Cerebellar cortex (tissue), 1 donor: ENCODE measurements at places on chromosomes 7 and 10.

DNA sequence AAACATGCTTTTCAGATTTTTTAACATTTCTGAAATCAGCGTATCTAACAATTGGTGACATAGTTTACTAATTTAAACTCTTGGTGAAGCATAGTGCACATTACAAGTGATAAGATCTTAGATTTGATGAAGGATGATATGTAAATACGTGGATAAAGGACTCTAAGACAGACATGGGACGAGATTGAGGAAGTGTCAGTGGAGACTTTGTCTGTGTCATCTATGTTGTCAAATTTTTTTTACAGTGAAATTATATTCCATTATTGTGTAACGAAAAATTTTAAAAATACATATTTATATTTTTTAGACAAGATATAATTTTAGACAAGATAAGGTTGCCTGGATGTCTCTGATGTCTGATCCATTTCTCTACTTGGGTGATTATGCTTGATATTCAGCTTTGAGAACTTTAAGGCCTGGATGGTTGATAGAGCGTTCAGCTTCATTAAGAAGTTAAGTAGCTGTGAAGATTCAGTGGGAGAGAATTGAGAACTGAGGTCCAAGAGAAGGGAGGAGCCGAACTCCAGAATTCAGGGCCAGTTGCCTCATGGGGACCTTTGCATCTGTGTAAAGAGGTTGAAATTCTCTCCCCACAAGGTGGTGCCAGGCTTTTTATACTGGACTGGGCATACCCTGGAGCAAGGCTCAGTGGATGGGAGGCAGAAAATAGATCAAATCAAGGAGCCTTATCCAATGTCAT, 62.7 kb downstream of the KAT6B start:
- peak; percentile 56 for DNase-seq

DNA sequence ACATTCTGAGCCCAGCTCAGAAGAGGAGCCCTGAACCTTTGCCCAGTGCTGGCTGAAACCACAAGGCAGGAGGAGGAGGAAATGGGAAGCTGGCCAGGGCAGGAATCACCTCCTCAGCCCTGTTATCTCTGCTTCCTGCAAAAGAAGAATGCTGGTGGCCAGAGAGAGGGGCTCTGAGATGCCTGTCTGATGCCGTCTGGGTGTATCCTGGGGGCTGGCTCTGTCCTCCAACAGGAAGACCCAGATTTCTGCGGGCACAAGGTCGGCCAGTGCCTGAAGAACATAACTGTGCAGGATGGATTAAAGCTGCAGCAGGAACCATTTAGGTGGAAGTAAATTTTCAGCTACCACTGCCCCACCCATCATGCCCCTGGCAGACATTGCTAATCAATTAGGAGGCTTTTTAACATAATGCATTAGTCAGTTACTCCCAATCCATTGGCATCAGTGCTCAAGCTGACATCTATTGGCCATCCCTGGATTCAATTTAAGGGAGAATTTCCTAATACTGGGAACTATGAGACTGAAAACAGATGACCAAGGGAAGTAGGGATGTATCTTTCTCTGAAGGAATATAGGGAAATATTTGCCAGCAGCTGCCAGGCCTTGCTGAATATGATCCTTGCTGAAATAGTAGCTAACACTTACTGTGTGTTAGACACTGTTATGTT, 67.7 kb downstream of the COL13A1 start:
- peak; percentile 93 for DNase-seq

DNA sequence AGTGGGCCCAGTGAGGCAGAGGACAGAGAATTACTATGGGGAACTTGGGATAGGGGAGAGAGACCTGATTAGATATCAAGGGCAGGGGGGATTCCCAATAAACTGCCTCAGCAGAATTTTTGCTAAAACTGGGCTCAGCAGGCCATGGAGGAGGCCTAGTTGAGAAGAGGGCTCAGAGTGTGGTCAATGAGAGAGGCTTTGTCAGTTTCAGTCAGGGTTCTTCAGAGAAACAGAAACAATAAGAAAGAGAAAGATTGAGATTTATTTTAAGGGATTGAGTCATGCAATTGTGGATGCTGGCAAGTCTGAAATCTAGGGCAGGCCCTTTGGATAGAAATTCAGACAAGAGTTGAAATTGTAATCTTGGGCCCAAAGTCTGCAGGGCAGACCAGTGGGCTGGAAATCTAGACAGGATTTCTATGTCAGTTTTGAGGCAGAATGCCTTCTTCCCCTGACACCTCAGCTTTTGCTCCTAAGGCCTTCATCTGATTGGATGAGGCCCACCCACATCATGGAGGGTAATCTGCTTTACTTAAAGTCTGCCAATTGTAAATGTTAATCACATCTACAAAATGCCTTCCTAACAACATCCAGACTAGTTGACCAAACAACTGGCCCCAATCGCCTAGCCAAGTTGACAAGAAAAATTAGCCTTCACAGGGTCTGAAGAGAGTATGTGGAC, 33.5 kb upstream of the CCSER2 start:
- DNase-seq: no peak

DNA sequence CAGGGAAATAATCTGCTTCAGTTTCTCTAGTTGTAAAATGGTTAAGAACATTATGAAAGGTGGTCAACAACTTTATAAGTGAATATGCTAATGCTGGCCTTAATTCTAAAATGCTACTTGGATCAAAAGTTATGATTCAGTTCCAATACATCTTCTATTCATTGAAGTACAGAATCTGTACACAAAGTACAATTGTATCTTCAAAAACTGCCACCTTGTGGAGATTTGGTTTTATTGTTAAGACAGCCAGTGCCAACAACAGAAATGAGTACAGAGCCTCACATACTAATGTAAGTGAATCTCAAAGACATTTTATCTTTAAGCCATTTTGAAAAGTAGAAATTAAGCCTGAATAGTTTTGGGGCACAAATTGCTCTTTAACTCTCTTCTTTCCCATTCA, 194.0 kb downstream of the CFTR start:
- DNase-seq: peak; percentile 20

- no peak for DNase-seq
These were observed 56.1 kb downstream of the SLIT1 start for GRCh38 chr10:97129666-97130065.

DNA sequence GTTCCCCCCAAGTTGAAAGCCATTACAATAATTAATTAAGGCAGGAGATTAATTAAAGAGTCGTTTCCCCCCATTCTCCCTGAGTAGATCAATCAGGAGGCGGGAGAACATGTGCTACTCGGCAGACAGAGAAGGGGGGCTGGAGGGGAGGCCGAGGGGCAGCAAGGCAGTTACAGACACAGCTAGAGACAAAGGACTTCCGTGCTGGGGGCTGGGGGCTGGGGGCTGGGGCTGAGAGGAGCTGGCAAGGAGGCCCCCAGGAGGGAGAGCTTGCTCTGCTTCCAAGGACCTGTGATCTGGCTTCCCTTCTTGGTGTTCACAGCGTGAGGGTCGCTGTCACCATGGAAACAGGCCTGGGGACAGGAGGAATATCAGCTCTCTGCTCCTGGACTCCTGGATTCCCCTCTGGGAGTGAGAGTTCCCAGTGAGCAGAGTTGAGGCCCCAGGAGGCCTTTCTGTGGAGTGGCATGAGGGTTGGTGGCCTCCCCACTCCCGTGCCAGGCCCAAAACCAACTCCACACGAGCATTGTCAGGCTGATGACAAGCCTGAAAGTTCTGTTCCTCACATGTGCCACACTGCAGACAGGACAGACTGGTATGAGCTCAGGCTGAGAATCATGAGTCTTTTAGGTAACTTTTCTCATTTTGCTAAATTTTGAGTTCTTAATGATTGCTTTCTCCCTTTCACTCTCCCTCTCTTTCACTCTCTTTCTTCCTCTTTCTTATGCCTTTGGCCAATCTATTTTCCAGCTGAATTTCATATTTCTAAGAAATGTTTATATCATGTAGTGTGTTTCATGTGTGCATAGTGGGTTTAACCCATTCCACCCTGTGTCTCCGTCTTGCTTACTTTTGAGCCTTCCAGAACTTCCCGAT, 16.4 kb downstream of the FAM241B start:
- DNase-seq: no peak

DNA sequence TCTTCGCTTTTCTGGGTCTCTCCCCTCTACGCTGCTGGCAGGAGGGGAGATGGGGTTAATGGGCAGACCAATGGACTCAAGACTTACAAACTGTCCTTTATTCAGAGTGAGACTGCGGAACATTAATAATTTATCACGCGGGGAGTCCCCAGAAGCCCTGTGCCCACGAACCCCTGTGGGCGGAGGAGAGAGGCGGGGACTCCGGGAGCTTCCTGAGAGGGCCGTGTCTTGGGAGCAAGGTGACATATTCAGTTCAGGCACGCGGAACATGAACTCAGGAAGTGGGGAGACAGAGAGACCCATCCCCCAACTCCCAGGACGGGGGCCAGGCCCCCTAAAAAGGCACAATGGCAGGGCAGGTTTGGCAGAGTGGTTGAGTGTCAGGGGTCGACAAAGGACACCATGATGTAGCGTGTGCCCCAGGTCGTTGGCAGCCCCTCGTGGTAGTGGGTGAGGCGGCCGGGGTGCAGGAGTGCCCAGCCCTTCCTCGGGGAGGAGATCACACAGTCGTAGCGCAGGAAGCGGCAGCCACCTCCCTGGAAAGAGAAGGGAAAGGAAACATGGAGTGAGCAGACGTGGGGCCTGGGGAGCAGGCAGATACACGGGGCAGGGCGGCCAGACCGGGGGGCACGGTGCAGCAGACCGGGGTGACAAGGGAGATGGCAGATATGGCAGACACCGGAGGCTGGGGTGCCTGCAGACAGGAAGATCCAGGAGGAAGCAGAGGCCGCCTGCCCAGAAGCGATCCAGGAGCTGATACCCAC, 5.2 kb upstream of the MOGAT3 start:
- no peak for DNase-seq

- DNase-seq: no peak
These were observed 116.2 kb upstream of the LAMB4 start for GRCh38 chr7:108246227-108246837.

GRCh38 chr7:157401567-157402387, 65.0 kb downstream of the DNAJB6 start:
- no peak for DNase-seq

DNA sequence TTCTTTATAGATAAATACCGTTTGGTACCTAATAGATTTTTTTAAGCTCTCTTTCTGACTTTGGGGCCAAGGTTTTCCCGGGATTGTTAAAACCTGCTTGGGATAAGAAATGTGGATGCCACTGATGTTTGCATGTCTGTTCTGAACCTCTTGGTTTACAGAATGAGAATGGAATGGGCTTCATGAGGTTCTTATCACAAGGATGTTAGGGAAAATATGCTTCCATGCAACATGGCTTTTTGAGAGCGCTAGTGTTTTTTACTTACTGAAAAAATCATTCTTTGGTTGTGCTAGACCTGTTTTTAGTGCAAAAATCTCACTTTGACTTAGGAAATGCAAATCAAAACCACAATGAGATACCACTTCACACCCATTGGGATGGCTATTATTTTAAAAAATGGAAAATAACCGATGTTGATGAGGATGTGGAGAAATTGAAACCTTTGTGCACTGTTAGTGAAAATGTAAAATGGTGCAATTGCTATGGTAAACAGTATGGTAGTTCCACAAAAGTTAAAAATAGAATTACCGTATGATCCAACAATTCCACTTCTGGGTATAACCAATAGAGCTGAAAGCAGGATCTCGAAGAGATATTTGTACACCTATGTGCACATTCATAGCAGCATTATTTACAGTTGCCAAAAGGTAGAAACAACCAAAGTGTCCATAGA, 38.9 kb downstream of the TSPAN14 start:
- DNase-seq: no peak

DNA sequence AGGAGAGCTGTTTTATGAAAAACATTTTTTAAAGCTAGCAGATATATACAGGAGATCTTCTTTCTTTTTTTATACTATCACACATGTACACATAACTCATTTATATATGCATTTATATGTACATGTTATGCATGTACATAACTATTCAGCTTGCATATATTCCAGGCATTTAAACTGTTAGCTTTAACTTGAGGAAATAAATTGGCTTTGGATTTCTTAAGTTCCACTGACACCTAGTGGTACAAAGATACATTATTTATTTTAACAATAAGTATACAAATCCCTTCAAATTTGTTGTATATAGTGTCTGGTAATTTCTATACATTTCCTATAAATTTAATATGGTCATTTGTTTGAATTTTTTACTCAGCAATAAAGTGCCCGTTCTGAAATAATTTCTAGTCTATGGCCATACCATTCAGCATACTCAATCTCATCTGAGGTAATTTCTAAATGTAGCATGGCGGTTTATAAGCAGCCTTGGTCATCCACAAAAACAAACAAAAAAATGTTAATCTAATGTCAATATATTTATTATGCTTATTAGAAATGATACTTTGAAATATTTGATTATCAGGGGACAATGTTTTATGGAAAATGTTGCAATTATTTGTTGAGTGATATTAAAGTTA, 11.6 kb downstream of the ZDHHC6 start:
- peak; percentile 26 for DNase-seq

DNA sequence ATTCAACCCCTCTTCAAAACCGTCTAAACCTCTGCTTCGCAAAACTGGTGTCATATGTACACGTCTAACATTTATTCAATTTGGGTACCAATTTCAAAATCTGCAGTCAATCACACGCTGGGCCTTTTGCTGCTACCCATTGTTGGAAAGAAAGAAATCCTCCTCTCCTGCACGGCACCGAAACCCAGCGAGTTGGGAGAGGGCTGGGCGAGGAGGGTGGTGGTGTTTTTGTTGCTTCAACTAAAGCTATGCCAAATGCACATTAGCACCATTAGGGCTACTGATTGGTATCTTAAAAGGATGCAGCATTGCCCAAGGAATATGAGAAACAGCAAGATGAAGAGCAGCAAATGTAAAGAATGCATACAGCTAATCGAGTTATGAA, 7.8 kb downstream of the EBF3 start:
- no peak for DNase-seq

DNA sequence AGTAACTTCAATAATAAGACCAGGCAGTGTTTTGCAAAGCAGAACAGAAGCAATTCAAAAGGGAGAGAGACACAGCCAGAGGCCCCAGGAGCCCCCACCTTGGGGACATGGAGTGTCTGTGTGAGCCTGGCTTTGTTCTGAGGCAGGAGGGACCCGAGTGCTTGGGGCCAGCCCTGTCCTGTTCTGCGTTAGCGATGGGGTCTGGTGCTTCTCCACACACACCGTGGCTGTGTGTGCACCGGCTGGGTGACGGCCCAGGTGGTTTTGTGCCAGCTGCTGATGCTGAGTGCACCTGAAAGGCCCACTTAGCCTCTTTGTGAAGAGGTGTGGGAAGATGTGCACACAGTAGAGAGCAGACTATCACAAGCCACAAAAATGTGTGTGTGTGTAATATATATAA, 468.9 kb downstream of the DNAJB6 start:
- DNase-seq: no peak

- no peak for DNase-seq
These were observed 255.1 kb upstream of the PPP2R2D start for GRCh38 chr10:131645756-131646155.

DNA sequence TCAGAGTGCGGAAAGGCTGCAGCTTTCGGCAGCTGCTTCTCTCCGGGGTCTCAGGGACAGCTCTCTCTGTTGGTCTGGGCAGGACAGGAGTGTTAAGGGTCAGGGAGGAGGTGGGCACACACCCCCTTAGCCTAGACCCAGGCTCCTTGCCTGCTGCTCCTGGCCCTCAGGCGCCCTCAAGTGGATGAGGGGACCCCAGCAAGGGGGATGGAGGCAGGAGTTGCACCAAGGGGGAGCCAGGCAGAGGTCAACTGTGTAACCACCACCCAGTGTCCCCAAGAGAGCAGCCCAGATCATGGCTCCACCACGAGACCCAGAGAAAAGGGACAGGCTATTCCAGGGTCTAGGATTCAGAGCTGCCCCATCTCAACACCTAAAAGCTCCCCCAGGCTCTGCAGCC, 26.9 kb downstream of the SPOCK2 start:
- DNase-seq: no peak

- DNase-seq: no peak
These were observed 67.5 kb downstream of the CUX1 start for GRCh38 chr7:101884671-101885596.

GRCh38 chr7:29255199-29255878, 60.8 kb downstream of the CHN2 start:
- no peak for DNase-seq
